ENCODE measurements at places on chromosomes 3 and 15.

GRCh38 chr3:152291649-152292066 is 22.9 kb downstream of the MBNL1 start:
- DNase-seq: no peak

- no peak for DNase-seq
Measured at GRCh38 chr3:119548341-119548740, 11.1 kb downstream of the CD80 start.

DNA sequence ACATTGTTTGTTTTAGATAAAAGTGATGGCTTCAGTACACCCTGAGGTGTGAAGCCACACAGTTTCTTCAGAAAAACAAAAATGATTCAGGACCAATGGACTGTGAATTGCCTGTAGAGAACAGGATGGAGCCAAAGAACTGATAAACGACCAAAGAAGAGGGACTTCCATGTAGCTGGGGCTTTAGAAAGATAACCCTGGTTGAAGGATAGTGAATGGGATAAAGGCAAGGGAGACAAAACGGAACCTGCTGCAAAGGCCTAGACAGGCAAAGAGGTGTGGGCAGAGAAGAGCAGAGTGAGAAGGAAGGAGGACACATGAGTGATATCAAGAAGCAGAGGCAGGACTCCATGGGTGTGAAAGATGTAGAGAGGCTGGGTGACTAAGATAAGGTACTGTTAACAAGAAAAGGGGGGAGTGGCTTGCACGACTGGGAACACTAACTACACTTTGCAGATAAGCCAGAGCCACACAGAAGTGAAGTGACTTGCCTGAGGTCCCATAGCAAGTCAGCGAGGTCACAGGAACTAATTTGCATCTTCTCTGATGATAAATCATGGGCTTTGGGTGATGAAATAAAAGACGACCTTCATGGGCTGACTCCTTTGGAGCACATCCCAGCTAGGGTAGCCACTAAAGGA is 44.3 kb downstream of the RAB6B start:
- no peak for DNase-seq

DNA sequence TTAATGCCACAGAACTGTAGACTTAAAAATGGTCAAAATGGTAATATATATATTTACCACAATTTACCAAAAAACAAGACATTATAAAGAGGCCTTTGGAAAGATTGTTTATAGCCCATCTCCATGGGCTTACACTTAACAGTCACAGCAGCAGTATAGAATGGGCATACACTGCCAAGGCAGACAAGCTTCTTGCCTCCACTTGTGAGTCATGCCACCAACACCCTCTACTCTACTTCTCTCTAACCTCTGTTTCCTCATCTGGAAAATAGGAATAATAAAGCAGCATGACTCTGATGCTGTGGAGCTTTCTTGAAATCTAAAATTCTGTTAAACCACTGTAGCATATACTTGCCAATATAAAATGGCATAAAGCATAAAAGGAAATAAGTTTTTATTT is 14.4 kb upstream of the GPR156 start:
- DNase-seq: no peak

DNA sequence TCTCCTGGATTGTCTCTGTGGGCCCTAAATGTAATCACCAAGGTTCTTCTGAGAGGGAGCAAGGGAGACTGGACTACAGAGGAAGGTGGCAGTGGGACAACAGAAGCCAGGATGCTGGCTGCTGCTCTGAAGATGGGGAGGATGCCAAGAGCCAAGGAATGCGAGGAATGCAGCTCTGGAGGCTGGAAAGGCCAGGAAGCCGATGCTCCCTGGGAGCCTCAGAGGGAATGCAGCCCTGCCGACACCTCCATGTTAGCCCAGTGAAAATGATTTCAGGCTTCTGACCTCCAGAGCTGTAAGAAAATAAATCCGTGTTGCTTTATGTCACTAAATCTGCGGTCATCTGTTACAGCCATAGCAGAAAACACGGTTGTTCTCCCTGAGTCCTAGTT is 44.1 kb downstream of the UMPS start:
- no peak for DNase-seq
